Gastroesophageal sphincter (tissue), 4 donors: ENCODE measurements at places on chromosomes 5 and 9.

- ATAC-seq = no peak
Observed at GRCh38 chr9:81414836-81415235, 274.5 kb downstream of the TLE1 start.

GRCh38 chr5:171693412-171693811 is 92.2 kb upstream of the SMIM23 start:
- ATAC-seq = no peak

GRCh38 chr5:132680780-132681475 is 7.1 kb downstream of the IL4 start:
- ATAC-seq = no peak

- ATAC-seq = no peak
Observed at GRCh38 chr5:114207615-114208014, 154.3 kb upstream of the KCNN2 start.

- no peak for ATAC-seq
Observed at GRCh38 chr5:96180684-96181435, 219.2 kb upstream of the ELL2 start.

- no peak for ATAC-seq
Observed at GRCh38 chr5:68884883-68885282, 208.9 kb upstream of the SLC30A5 start.

DNA sequence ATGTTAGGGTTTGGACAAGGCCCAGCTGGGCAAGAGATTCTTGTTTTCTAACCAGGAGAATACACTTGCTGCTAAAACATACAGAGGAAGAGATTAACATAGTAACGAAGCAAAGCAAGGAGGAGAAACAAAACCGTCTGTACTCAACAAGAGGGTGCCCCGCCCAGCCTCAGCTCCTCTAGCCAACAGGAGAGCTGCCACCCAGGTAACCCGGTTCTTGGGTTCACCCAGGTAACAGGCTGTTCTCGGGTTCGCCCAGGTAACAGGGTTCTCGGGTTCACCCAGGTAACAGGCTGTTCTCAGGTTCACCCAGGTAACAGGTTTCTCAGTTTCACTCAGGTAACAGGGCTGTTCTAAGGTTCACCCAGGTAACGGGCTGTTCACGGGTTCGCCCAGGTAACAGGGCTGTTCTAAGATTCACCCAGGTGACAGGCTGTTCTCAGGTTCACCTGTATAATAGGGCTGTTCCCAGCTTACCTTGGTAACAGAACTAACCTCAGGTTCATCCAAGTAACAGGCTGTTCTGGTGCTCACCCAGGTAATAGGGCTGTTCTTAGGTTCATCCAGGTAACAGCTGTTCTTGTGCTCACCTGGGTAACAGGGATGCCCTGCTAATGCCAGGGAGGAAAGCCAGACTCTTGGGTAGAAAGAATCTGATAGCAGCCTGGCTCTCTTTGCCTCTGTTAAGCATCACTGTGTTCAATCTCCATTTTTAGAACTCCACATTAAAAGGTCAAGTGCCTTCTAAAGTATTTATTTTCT is 271.6 kb downstream of the SYK start:
- no peak for ATAC-seq

- ATAC-seq = no peak
Observed at GRCh38 chr5:54829102-54829501, 156.3 kb downstream of the ESM1 start.

DNA sequence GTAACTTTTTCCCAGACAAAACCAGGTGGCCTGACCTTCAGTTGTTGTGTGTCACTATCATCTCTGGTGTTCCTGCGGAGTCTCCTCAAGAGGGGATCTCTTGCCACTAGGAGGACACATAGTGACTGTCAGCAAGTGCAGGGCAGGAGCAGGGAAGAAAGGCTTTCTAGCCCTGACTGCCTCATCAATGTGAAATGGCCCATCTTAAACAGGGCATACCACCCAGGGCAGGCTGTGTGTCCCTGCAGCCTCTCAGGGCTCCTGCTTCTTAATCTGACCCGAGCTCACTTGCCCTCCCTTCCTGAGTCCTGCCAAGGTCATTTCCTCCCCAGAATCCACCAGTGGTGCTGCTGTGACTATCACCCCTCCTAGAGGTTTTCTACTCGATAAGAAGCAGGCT is 57.4 kb upstream of the SIMC1 start:
- ATAC-seq = no peak

DNA sequence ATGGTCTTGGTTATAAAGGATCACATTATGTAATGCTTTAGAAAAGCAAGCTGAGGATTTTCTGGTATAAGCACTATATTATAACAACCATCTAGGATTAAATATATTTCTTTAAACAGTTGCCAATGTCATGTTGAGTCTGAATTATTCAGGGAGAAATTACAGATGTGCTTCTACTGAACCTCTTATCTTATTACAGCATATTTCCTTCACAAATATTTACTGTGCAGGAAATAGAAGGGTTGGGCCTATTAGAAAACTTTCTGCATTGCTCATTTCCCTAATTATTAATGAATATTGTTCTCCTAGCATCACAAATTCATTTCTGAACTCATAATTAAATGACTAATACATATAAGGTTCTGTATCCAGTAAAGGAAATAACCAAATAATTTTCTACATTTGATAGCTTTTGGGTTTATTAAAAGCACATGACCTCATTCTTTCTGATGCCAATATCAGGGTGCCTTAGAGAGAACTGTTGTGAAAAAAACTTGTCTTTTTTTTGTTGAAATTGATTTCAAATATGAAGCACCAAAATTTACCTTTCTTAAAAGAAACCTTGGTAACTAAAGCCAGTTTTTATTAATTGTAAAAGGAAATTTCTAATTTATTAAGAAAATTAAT is 476.8 kb upstream of the PTGER4 start:
- peak; percentile 51 for ATAC-seq

- ATAC-seq = no peak
Observed at GRCh38 chr9:92158097-92158601, 42.9 kb upstream of the SPTLC1 start.

GRCh38 chr5:131973089-131973712 is 27.7 kb upstream of the MEIKIN start:
- no peak for ATAC-seq

DNA sequence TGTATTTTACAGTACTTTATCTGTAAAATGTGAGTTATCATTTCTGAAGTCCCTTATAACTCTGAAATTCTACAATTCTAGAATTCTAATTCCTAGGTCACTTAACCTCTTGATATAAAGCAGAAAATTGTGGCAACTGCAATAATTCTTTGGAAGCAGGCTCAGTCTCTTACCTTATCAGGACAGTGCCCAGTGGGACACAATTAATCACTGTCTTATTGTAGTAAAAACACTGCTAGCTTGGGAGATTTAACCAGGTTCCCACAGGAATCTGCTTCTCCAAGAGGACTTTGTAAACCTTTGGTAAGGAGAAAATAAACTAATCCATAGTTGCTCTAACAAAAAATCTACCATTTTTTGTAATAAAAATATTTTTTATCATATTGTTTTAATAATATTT is 18.3 kb upstream of the SPATA9 start:
- no peak for ATAC-seq

DNA sequence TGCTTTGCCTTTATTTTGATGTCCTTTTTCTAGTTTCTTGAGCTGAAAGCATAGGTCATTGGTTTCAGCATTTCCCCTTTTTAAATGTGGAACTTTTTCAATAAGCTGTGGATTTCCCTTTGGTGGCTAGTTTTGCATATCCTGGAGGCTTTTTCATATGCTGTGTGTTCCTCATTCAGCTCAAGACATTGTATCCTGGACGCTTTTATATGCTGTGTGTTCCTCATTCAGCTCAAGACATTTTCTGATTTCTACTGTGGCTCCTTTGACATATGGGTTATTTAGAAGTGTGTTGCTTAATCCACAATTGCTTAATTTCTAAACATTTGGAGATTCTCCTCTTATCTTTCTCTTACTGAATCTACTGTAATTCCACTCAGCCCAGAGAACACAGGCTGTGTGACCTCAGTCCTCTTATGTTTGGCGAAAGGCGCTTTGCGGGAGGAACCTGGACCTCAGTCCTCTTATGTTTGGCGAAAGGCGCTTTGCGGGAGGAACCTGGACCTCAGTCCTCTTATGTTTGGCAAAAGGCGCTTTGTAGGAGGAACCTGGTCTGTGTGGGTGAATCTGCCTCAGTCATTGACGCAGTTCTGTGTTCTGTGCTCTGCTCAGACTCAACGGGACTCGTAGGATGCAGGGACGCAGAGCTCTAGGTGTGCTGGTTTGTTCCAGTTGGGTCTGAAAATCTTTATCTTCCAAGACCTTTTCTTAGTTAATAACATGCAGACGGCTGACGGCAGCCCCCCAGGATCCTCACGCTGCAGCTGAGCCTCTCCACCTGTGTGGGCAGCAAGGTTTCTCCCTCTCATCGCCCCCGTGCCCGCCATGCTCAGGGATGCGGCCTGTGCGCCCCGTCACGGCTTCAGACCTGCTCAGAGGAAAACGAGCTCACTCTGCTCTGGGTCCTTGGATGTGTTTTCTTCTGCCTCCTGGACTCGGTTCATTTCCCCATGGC is 6.0 kb upstream of the SLC9A3 start:
- ATAC-seq = no peak

- ATAC-seq = peak; percentile 58
Observed at GRCh38 chr9:110058304-110058953, 149.5 kb downstream of the C9orf152 start.

DNA sequence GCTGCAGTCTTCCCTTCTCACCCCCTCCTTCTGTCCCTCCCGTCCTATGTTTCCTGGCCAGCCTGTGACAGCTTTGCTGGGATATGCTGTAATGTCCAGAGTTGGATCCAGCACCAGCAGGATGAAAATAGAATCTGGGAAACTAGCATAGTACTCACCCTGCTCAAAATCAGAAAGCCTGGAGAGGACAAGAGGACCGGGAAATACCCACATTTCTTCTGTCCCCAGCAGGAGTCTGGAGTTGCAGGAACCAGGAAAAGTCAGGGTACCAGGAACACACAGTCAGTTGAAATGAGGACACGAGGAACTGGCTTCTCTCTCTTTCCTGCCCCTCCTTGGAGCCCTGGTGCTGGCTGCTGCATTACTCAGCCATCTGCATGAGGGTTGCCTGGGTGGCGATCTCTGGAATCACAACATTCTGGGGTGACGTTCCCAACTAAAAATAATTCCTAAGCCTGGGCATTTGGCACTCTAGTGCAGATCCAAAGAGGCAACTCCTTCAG is 59.6 kb upstream of the NFIL3 start:
- peak; percentile 76 for ATAC-seq

GRCh38 chr5:132480546-132480892 is 10.1 kb downstream of the IRF1 start:
- no peak for ATAC-seq

DNA sequence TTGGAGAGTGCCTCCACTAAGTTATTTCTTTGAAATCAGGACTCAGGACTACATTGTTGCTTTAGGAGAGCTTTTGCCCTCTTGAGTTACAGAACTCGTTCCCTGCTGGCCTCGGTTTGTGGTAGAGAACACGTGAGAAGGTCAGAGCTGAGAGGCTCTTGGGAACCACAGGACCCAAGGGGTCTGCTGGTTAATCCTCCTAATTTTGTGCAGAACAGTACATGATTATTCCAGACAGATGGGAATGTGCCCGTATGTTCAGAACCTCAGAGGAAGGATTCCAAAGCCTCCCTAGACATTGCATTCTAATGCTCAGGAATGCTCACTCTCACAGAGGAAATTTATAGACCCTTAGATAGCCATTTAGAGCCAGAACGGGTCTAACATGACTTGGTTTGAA is 25.2 kb upstream of the BASP1 start:
- ATAC-seq = no peak

DNA sequence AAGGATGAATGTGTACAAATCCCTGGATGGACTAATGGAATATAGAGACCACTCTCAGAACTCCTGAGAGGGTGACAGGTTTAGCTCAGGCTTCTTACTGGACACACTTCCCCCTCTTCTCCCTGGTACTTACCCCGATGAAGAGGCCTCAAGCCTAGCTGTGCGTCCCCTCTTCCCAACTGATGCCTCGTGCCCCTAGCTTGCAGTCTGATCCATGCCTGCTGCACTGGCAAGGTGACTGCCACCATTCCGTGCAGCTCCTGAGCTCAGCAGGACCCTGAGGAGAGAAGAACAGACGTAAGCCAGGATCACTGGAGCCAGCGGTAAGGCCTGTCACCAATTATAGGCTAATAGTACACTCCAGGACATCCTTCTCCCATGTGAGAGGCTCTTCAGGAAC is 5.5 kb upstream of the STOML2 start:
- no peak for ATAC-seq

DNA sequence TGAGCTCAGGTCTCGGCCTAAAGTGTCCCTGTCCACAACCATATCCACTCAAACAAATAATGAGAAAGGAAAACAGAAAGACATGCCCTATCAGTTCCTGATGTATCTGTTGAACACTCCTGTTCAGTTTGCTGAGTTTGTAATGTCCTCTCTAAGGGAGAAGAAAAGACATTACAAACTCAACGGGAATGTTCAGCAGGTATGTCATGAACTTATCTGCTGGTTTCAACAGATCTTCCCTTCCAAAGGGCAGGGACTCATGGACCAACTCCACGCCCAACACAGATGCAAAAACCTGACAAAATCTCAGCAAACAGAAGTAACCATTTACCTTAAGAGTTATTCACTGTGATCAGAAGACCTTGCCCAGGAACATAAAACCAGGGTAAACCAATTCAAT is 23.7 kb downstream of the BICD2 start:
- no peak for ATAC-seq

- ATAC-seq = no peak
Observed at GRCh38 chr9:103731541-103731940, 362.6 kb upstream of the SMC2 start.

DNA sequence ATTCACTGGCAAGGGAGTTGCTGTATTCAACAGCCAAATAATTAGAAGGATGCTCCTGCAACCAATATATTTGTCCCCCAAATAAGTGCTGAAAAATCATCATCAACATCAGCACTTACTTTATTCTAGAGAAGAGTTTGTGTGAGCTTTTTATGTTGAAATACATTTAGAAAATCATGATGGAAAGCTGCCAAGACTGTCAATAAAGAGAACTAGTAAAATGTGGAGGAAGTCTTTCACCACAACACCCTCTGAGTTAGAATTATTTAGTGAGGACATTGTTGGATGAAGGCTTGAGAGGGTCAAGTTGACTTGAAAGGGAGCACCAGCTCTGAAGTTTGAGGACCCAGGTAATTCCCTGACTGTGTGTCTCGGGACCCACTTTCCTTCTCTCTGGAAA is 100.2 kb upstream of the TBCA start:
- no peak for ATAC-seq

GRCh38 chr5:1520791-1521453 is 2.8 kb downstream of the LPCAT1 start:
- no peak for ATAC-seq

DNA sequence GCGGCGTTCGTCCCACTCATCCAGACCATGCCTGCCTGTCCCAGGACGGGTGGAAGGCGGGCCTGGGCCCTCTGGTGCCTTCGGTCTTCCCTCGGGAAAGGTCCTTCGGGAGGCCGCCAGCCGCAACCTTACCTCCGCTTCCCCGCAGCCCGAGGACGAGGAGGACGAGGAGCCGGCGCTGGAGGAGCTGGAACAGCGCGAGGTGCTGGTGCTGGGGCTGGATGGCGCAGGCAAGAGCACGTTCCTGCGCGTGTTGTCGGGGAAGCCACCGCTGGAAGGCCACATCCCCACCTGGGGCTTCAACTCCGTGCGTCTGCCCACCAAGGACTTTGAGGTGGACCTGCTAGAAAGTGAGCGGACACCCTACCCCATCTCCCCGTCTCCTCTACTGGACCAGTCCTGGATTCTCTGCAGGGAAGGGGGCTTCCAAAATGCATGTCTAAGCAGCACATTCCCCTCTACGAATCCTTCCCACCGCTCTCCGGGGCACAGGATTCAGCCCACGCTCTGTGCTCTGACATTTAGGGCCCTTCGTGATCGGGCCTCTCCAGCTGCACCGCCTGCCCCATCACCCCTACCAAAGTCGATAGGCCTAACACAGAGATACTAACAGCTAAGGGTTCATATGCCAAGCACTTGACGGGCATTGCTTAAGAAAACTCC is 1.1 kb downstream of the ARL10 start:
- no peak for ATAC-seq
